ENCODE measurements at places on chromosomes 11 and 22. TPM values are rescaled to one million over a fixed set of nuclear protein-coding genes. Genes with fewer than 3 reads are reported as not detected.

Gene GUCY1A2
- total RNA-seq, result 0.05 TPM

GRCh38 chr11:122665861-122666260, 10.3 kb downstream of the UBASH3B start:
- H3K4me1 ChIP-seq, result peaks cover 11% of the 10 kb centered on the region
- no peak overlapping the region for H3K27ac ChIP-seq
- H3K27me3 ChIP-seq, result peaks cover 4% of the 10 kb centered on the region
- H3K36me3 ChIP-seq, result no peaks in the 10 kb centered on the region
- no peak for DNase-seq

DNA sequence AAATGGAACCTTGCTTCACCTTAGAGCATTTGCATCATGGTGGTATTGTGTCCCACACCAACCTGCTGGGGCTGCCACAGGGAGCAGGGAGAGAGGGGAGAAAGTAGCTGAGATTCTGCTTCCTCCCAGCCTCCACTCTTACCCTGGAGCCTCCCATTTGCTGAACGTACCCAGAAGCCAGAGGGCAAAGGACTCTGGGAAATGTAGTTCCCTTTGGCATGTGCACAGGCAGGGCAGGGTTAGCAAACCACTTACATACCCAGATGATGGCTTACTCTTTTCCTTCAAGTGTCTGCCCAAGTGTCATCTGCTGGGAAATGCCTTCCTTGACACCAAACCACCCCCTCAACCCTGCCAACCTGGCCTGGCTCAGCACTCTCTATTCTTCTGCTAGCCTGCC, 16.9 kb downstream of the SMIM38 start:
- peaks cover 1% of the 10 kb centered on the region for H3K4me1 ChIP-seq
- no peaks in the 10 kb centered on the region for H3K36me3 ChIP-seq
- H3K27me3 ChIP-seq, result no peaks in the 10 kb centered on the region

GRCh38 chr22:33350491-33350890, 292.3 kb upstream of the SYN3 start:
- no peaks in the 10 kb centered on the region for H3K36me3 ChIP-seq
- DNase-seq, result no peak
- no peaks in the 10 kb centered on the region for H3K4me1 ChIP-seq
- no peaks in the 10 kb centered on the region for H3K27me3 ChIP-seq
- no peak overlapping the region for H3K27ac ChIP-seq
- H3K4me3 ChIP-seq, result no peak overlapping the region

DNA sequence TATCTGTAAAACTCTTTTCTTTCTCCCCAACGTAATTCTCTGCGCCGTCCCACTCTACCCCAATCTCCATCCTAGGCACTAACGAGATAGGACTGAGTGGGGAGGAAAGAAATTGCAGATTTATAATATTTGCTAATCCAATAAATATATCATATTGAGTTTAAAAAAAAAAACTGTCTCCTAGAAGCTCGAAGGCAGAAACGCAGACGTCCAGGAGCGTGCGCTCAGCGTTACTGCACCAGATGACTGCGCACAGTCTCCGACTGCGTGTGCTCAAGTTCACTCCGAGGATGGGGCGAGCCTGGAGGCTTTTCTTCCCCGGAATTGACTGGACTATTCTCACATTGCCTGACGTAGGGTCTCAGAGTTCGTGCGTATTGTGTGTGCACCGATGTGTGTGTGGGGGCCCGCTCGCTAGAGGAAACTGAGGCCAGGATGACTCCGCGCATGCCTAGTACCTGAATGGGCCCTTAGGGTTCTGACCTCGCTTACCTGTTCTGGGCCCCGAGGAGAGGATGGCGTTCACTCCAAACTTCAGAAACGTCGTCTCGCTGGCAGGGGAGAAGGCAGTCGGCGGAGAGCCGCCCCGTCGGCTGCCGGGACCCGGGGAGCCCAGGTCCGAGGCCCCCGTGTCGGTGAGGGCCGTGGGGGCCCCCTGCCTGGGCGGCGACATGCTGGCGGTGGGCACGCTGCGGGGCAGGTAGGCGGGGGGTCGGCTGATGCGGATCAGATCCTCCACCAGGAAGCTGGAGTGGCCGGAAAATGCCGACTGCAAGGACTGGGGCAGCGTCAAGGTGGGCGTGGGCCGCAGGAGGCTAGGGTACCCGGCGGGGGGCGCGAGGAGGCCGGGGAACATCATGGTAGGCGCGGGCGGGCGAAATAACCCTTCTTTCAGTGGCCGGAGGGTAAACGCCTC, 551 bp downstream of the DBX1 start:
- H3K4me3 ChIP-seq, result no peak overlapping the region
- DNase-seq, result no peak
- no peaks in the 10 kb centered on the region for H3K4me1 ChIP-seq
- peaks cover 19% of the 10 kb centered on the region for H3K27me3 ChIP-seq
- no peak overlapping the region for H3K27ac ChIP-seq
